ENCODE measurements at places on chromosomes 13 and 19. TPM values are rescaled to one million over a fixed set of nuclear protein-coding genes. Genes with fewer than 3 reads are reported as not detected.

Gene TMEM86B
- 14.5 TPM for polyA plus RNA-seq

GRCh38 chr19:35869327-35870123 is 1.2 kb downstream of the APLP1 start:
- H3K36me3 ChIP-seq = no peaks in the 10 kb centered on the region
- H3K27ac ChIP-seq = no peak overlapping the region
- peak; percentile 85 for DNase-seq
- H3K27me3 ChIP-seq = peaks cover 17% of the 10 kb centered on the region
- peaks cover 23% of the 10 kb centered on the region for H3K4me1 ChIP-seq

- no peak overlapping the region for H3K4me3 ChIP-seq
- no peak for DNase-seq
- no peaks in the 10 kb centered on the region for H3K27me3 ChIP-seq
- H3K36me3 ChIP-seq = no peaks in the 10 kb centered on the region
- no peak overlapping the region for H3K27ac ChIP-seq
Measured at GRCh38 chr13:76091076-76091475, 454.9 kb downstream of the LMO7 start.

DNA sequence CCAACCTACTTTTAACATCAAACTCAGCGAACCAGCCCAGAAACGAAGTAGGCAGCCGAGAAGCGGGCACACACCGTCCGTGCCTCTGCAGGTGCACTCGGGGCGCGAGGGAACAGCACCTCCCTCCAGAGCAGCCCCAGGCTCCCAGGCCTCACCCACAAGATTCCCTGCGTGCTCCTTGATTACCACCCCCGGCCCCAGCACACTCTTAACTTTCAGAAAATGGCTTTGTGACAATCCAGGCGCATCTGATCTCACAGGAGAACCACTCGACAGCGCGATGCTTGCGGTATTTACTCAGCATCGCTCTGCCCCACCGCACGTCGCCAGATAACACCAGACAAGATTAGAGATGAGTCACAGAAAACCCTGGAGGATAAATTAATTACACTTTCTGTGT is 134.9 kb upstream of the SPACA7 start:
- H3K4me1 ChIP-seq = no peaks in the 10 kb centered on the region
- no peak overlapping the region for H3K27ac ChIP-seq
- H3K36me3 ChIP-seq = no peaks in the 10 kb centered on the region
- DNase-seq = no peak
- H3K27me3 ChIP-seq = no peaks in the 10 kb centered on the region
- no peak overlapping the region for H3K4me3 ChIP-seq

Gene LILRB3
- polyA plus RNA-seq = 1.0 TPM

Gene KCNN4
- polyA plus RNA-seq = 112 TPM

Gene HSH2D
- 299 TPM for polyA plus RNA-seq

Gene SBSN
- not detected for polyA plus RNA-seq

Gene ZNF416
- 1.4 TPM for polyA plus RNA-seq

Gene PKN1
- 114 TPM for polyA plus RNA-seq

DNA sequence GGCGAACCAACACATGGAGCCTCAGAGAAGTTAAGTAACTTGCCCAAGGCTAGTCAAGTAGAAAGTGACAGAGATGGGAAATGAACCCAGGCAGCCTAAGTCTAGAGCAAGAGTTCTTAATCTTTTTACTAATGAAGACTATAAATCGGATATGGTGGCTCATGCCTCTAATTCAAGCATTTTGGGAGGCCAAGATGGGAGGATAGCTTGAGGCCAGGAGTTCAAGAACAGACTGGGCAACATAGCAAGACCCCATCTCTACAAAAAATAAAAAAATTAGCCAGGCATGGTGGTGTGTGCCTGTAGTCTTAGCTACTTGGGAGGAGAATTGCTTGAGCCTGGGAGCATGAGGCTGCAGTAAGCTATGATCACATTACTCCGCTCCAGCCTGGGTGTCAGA is 10.7 kb downstream of the GPR12 start:
- no peak overlapping the region for H3K4me3 ChIP-seq
- no peaks in the 10 kb centered on the region for H3K4me1 ChIP-seq
- no peak overlapping the region for H3K27ac ChIP-seq
- H3K27me3 ChIP-seq = peaks cover 3% of the 10 kb centered on the region

- H3K27me3 ChIP-seq = no peaks in the 10 kb centered on the region
- no peak overlapping the region for H3K4me3 ChIP-seq
- DNase-seq = peak; percentile 83
- H3K36me3 ChIP-seq = no peaks in the 10 kb centered on the region
- H3K27ac ChIP-seq = no peak overlapping the region
- no peaks in the 10 kb centered on the region for H3K4me1 ChIP-seq
Measured at GRCh38 chr19:58021541-58022282, 12.1 kb upstream of the ZSCAN1 start.

Gene RASIP1
- 0.19 TPM for polyA plus RNA-seq

Gene LRP3
- 0.13 TPM for polyA plus RNA-seq

Gene ZSCAN1
- 0.13 TPM for polyA plus RNA-seq

- H3K4me1 ChIP-seq = peaks cover 11% of the 10 kb centered on the region
- H3K27ac ChIP-seq = peak overlapping the region; percentile 100
- H3K36me3 ChIP-seq = no peaks in the 10 kb centered on the region
- no peak for DNase-seq
- H3K27me3 ChIP-seq = no peaks in the 10 kb centered on the region
- peak overlapping the region; percentile 55 for H3K4me3 ChIP-seq
Measured at GRCh38 chr19:55406826-55407549, 600 bp downstream of the UBE2S start.
